Activated CD4-positive, alpha-beta T cell treated with anti-CD3 and anti-CD28 coated beads for 36 hours (primary cell): ENCODE measurements at places on chromosomes 1 and 21. TPM values are rescaled to one million over a fixed set of nuclear protein-coding genes. Genes with fewer than 3 reads are reported as not detected.

Gene CDC73
- 40.8 TPM for total RNA-seq

Gene C1QA
- total RNA-seq = not detected

Gene MROH7
- total RNA-seq = 0.16 TPM

Gene S100A11
- total RNA-seq = 264 TPM

Gene OR2AK2
- not detected for total RNA-seq

Gene SLAMF8
- total RNA-seq = 0.70 TPM

Gene CELA2B
- not detected for total RNA-seq

Gene ZSCAN20
- total RNA-seq = 3.4 TPM

Gene CD1E
- not detected for total RNA-seq

Gene MIXL1
- not detected for total RNA-seq

Gene CACNA1S
- total RNA-seq = not detected

Gene USH2A
- total RNA-seq = not detected

Gene PLA2G4A
- 0.62 TPM for total RNA-seq

Gene OR2L8
- total RNA-seq = not detected

Gene PPIAL4G
- total RNA-seq = 0.07 TPM

Gene LORICRIN
- not detected for total RNA-seq

Gene ITLN2
- total RNA-seq = not detected

Gene LCE1B
- not detected for total RNA-seq

Gene PLEKHO1
- total RNA-seq = 13.2 TPM

Gene HES3
- not detected for total RNA-seq

Gene OR2L3
- total RNA-seq = not detected

Gene SFN
- total RNA-seq = 1.1 TPM

Gene SPTA1
- total RNA-seq = not detected

Gene AADACL4
- total RNA-seq = not detected

Gene TAS1R1
- total RNA-seq = 0.07 TPM

Gene DOCK7
- 11.9 TPM for total RNA-seq

Gene CCDC185
- not detected for total RNA-seq

Gene ADAMTS4
- 0.40 TPM for total RNA-seq
